SK-MEL-5 (cell line): ENCODE measurements at places on chromosomes 16 and 17. TPM values are rescaled to one million over a fixed set of nuclear protein-coding genes. Genes with fewer than 3 reads are reported as not detected.

GRCh38 chr17:36613155-36613554, 11.8 kb downstream of the MRM1 start:
- no peak for DNase-seq

- DNase-seq = no peak
Measured at GRCh38 chr17:10802496-10803284, 1.2 kb downstream of the TMEM238L start.

GRCh38 chr17:79544142-79544914, 66.5 kb downstream of the RBFOX3 start:
- DNase-seq = no peak

GRCh38 chr16:71883168-71883848, 674 bp downstream of the ZNF821 start:
- peak; percentile 13 for DNase-seq

Gene PLD6
- total RNA-seq = 4.3 and 4.7 TPM in 2 replicates

Gene SLC38A8
- 9.0 and 11.7 TPM in 2 replicates for total RNA-seq
